Stimulated activated naive CD8-positive, alpha-beta T cell treated with anti-CD3 and anti-CD28 coated beads, Interleukin-15, amount 100 ng/mL, for 72 hours (primary cell): ENCODE measurements at places on chromosomes 11 and 22.
A peak's percentile ranks its signal among the peaks of the same experiment; 100 is the strongest.

DNA sequence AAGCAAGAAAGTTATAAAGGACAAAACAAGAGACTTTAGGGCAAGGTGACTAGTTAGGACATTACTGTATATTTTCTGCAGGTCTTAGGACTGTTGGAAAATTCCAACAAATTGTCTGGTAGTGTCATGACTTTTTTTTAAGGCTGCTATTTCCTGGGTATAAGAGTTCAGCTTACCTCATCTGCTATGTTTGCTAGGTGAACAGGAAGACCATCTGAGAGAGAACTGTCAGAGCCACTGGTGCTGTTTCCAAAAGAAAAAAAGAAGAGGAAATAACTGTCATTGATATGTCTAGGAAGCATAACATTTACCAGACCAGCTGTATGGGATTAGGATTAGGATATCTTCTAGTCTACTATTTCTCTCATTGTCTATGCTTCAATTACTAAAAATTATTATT lies 26.3 kb upstream of the MTCH2 start:
- DNase-seq: no peak

DNA sequence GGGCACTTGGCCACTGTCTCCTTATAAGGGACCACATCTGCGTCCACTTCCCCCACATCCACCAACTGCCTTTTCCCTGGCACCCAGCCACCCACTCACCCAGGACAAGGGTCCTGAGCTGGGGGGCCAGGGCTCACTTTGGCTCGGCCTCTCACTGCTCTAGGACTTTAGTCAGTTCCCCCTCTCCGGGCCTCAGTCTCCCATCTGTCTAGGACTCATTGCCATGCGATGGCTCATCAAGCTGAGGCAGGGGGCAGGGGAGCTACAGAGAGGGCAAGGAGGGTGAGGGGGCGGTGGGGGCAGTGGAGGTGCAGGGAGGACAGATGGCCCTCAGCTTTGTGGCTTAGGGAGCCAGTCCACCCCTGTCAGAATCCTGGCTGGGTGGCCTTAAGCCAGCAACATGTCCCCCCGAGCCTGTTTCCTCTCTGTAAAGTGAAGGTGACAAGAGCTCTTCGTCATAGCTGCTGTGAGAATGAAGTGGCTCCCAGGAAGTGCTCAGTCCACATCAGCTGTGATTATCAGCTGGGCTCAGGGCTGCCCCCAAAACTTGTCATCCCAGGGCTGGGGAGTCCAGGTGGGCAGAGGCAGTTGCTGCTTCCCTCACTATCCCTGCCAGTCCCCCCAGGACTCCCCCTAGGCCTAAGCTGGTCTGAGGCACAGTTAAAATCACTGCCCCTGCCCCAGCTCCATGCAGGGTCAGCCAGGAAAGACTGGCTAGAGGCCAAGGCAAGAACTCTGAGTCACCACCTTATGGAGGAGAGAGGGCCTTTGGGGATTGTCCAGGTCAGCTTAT lies 14.9 kb downstream of the RAC2 start:
- DNase-seq: peak; percentile 51

DNA sequence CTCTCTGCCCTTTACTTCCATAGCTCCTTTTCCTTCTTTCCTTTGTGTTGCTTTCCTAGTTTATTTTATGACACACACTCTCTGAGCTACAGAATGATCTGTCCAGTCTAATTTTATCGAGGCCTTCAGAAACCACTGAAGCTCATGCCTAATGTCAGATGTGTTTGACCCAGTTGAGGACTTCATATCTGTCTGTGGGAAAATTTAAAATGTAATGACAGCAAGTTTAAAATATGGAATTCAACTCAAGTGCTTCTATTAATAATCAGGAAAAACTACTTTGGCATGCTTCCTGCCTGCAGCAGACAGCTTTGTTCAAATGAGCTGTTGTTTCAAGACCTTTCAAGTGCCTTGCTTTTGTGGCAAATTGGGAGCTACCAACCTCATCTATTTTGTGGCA lies 261.8 kb upstream of the MTNR1B start:
- DNase-seq: no peak

DNA sequence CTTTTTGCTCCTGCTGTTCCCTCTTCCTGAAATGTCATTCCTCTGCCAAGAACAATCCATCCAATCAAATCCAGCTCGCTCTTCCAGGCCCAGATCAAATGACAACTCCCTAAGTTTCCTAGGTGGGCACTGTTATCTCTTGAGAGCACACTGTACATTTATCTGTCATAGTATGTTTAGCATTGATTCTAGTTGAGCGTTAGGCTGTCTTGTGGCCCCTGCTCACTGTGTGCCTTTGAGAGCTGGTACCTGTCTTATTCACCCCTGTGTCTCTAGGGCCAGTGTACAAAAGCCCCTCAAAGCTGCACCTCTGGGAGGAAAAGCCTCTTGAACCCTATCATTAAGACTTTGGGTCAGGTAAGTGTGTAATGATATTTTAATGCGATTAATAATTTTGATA lies 7.1 kb upstream of the LMO2 start:
- no peak for DNase-seq
